ENCODE measurements at places on chromosomes 5 and 9.

DNA sequence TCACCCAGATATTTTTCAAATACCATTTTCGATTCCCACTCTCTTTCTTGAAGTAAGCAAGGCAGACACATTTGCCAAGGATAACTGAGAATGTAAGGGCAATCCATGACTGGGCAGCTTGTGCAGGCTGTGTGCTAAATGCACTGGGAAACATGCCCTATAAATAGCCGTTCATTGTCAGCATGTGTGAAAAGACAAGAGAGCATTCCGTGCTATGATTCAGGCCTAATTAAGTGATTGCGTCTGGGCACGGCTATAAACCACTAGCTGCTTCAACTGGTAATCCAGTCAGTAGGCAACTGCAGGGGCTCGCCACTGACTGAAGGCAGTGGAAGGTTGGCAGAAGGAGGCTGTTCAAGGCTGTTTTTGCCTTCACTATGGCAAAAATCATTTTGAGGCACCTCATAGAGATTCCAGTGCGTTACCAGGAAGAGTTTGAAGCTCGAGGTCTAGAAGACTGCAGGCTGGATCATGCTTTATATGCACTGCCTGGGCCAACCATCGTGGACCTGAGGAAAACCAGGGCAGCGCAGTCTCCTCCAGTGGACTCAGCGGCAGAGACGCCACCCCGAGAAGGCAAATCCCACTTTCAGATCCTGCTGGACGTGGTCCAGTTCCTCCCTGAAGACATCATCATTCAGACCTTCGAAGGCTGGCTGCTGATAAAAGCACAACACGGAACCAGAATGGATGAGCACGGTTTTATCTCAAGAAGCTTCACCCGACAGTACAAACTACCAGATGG is at the start of gene HSPB3:
TSS of gene HSPB3 (plus strand) at position 287 of the 745 bp plus-strand sequence. CDS start at position 378, 91 bp downstream.
- no peak for DNase-seq

GRCh38 chr9:71830929-71831328 is 62.6 kb upstream of the CEMIP2 start:
- no peak for DNase-seq

DNA sequence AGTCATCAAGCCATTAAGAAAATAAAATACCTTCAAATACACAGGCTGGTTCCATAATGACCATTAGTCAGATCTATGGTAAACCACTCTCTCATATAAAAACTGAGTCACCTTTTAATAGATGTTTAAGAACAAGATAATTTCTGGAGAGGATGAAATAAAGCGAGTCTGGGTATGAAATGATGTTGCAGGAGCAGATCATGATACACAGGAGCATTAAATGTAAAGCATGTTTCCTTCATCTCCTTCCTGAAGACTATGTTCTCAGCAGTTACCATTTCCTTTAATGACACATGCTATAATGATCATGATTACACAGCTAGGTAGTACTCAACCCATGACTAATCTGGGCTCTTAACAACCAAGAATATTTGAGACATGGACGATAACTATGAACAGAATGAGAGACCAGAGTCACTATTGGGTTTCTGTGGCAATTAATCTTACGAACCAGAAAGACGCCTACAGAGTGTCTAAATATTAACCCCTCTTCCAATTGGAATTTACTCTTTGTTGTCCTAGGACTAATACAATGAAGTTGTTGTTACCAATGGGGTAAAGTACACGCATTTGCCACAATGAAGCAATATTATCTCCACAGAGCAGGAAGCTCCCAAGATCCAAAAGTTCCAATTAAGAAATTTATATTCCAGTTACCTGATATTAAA is 105.6 kb downstream of the NR6A1 start:
- no peak for DNase-seq

- no peak for DNase-seq
Observed at GRCh38 chr5:157203417-157203816, 22.8 kb downstream of the ITK start.

- DNase-seq, result no peak
Observed at GRCh38 chr5:136840601-136841000, 475.3 kb upstream of the TRPC7 start.

GRCh38 chr5:59769041-59769360 is 124.5 kb downstream of the PDE4D start:
- no peak for DNase-seq

DNA sequence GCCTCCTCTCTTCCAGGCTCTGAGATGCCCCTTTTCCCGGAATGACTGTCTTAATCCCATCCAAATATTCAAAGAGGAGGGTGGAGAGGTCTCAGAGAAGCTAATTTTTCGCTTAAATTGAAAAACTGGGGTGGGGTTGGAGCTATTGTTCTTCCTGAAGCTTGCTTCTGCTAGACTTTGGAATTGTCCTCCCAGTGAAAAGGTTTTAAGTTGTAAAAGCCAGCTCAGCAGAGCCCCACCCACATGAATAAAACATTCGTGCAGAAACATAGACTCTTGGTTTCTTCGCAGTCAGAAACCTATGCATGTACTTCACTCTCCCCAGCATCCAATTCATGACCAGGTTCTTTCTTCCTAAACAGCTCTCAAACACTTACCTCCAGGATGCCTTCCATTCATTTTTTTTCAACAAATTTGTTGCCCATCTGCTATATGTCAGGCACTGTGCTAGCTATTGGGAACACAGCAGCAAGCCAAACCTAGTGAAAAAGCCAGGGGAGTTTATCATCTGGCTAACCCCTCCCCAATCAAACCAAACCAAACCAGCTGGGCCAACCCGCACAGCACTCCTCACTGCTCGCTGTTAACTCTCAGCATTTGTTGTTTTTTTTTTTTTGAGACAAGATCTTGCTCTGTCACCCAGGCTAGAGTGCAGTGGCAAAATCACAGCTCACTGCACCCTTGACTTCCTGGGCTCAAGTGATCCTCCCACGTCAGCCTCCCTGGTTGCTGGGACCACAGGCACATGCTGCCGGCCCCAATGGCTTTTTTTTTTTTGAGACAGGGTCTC is 37.9 kb upstream of the OCLN start:
- DNase-seq, result no peak

DNA sequence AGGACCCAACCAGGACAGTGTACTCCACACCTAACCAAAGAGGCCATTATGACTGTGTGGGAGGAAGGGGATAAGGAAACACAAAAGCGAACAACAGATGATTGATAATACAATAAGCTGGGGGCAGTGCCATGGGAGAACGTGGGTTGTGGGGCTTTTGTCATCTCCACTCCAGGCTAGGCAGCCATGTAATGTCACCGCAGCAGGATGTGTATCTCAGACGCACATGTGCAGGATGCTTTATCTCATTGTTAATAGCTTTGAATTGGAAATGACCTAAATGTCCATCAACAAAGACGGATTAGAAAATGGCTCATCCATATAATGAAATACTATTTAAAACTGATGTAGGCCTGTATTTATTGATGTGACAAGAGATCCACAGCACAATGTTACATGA is 51.0 kb downstream of the EPB41L4B start:
- no peak for DNase-seq

- DNase-seq, result no peak
Observed at GRCh38 chr5:117667105-117667504, 1092.5 kb upstream of the SEMA6A start.
